ENCODE measurements at places on chromosomes 7 and 10.

DNA sequence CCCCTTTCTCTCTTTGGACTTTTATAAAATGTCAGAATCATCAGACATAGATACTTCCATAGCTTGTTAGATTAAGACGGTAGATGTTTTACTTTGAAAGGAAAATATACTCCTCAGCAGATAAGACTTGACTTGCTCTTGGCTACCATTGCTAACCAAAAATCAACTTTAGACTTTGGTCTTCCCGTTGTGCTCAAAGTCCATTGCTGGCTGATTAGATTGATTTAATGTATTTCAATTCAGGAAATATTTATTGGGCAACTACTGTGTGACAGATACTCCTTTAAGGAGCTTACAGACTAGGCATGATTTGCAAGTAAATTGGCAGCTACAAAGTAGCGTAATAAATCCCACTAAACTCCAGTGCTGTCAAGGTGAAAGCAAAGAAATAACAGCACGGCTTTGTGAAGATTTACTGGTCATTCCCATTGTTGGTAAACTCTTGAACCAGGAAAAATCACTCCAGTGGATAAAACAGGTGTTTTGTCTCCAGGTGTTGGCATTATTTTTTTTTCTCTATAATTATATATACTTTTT is 95.7 kb upstream of the ARMC3 start:
- DNase-seq = no peak

DNA sequence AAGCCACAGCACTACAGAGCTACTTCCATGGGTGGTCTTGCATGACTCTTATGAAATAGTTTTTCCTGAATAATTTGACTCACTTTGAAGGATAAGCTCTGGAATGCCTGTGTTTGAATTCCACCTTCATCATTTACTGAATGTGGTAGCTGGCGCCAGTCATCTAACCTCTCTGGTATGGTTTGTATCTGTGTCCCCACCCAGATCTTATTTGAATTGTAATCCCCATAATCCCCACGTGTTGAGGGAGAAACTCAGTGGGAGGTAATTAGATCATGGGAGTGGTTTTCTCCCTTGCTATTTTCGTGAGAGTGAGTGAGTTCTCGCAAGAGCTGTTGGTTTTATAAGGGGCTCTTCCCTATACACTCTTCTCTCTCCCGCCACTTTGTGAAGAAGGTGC is 11.2 kb upstream of the SLC13A1 start:
- DNase-seq = no peak

DNA sequence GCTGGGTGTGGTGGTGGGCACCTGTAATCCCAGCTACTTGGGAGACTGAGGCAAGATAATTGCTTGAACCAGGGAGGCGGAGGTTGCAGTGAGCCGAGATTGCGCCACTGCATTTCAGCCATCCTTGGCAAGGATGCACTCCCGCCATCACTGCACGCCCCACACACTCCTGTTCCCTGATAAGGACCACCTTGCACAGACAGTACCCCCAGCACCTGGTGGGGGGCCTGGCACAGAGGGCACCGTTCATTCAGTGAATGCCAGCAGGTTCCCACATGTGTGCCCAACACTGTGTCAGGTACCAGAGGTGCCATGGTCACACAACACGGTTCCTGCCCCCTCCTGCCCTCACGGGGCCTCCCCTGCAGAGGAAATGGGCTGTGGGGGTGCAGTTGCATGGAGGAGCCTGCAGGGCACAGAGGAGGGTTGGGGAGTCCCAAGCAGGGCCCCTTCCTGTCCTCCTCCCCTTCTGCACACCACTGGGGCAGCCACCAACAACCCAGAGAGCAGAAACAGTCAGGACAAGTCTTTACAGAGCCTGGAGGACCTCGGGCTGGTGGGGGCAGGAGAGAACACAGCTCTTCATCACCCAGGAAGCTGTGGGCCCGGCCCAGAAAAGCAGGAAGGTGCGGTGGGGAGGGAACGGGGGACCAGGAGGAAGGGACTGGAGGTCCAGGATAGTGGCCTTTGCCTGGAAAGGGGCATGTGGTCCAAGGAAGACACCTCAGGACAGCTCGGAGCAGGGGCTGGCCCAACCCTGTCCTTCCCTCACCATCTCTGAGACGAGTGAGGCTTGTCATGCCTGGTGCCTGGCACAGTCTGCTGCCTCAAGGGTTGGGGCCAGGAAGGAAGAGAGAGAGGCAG is 7.1 kb downstream of the CRYGN start:
- no peak for DNase-seq

GRCh38 chr10:114084215-114084614 is 40.5 kb downstream of the ADRB1 start:
- no peak for DNase-seq

GRCh38 chr7:23700046-23700445 is 10.0 kb upstream of the STK31 start:
- no peak for DNase-seq

DNA sequence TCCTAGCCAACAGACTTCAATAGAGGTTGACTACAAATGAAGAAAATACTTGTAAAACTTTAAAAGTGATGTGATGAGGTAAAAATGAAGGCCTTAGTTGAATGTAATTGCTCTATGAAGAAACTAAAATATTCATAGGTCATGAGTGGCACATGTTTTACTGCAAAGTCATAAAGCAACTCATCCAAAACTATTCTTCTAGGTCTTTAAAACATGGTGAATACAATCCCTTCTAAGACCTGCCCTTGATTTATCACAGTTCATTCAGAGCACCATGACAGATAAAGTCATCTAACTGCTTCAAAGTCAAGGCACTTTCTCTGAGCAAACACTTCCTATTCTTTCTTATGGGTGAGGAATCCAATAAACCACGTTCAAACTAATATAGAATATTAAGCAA is 713.5 kb downstream of the SORCS1 start:
- DNase-seq = no peak

GRCh38 chr10:96501985-96502384 is 11.7 kb downstream of the TLL2 start:
- DNase-seq = no peak

GRCh38 chr7:99505324-99505662 is 831 bp downstream of the ZKSCAN5 start:
- DNase-seq = no peak

DNA sequence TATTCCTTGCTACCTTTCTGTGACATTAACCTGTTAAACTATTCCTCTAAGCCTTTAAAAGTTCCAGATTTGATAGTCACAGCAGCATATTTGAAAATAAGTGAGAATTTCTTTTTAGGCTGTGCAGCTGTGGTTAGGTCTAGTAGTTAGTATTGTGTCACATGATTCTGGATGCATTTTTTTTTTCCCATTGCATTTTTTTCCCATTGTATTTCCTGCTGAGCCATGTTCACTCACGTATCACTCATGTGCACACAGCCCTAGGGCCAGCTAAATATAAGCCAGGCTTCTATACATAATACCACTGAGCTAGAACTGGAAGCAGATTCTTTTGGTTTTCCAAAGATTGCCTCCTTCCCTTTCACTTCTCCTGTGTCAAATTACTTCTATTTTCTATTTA is 37.4 kb downstream of the DNAJC9 start:
- no peak for DNase-seq

DNA sequence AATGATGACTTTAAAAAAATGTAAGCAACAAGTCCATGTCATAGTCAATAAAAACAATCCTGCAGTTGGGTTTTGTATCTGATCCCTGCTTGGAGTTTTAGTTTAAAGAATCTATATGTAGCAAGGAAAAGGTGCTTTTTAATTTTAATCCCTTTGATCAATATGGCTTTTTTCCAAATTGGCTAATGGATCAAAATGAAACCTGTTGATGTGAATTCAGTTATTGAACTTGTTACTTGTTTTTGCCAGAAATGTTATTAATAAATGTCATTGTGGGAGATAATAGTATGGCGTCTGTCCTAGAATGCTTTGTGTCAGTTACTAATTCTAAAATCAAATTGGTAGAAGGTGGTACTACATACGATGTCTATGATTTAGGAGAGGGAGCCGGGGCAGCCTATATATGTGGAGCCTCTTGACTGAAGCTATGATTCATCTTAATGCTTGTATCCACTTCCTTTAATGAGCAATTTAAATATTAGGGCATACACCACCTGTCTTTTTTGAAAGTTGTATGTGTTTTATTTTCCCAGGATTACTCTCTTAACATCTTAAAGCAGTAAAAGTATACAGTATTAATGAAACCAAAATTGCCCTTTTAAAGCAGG is 10.3 kb upstream of the PBLD start:
- no peak for DNase-seq

DNA sequence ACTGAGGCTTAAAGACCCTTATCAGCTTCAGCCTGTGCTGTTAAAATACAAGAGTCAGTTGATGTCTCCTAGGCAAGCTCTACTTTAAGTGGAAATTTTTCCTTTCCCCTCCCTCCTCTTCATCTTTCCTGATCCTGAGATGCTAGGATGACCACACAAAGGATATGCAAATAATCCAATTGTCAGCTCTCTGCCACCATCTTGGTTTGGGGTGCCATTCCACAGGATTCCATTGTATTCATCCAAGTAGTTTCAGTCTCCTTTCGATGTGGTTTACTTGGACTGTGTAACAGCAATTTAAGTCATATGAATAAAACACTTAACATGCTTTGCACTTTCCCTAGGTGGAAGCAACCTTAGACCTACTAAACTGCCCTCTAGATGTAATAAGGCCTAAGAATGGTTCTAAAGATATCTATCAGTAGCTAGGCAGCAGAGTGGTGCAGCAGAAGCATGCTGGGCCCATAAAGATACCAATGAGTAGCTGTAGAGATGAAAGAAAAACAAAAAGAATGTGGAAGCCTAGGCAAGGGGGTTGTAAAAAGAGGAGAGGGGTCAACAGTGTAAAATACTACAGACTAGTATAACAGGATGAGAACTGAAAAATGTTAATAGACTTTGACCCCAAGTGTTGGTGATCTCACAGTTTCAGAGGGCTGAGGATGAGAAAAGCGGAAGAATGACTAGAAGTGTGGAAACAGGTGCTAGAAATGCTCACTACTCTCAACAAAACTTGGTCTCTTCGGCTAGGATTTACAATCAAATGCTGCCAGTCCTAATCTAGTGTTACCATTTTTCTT is 2.4 kb upstream of the CFAP69 start:
- no peak for DNase-seq

DNA sequence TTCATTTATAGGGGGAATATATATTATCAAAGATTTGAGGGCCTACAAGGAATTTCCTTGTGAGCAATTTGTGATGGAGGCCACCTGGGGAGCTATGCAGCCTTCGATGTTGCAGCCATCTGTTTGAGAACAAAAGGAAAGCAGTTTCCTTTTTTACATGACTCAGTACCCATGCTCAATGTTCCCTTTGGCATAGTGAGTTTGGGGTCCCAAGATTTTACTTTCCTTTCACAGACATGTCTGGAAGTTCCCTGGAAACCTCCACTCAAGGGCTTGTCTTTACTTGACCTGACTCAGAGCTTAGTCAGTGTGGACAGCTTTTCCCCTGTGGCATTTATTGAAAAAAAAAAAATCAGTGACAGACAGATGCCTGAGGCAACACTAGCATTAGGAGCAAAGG is 73.5 kb upstream of the VIPR2 start:
- DNase-seq = no peak

GRCh38 chr7:29946428-29947186 is 43.0 kb downstream of the SCRN1 start:
- no peak for DNase-seq

DNA sequence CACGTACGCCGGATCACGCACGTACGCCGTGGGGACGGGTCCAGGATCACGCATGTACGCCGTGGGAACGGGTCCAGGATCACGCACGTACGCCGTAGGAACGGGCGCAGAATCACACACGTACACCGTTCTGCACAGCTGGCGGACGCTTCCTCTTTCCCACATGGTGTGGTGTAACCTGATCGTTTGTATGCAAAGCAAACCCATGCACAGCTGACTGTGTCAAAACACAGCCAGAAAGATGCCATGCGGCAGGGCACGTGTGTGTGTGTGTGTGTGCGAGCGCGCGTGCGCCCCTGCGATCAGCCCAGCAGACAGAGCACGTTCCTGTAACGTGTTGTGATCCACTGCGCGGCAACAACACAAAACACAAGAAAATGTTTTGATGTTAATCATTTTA is 573.6 kb downstream of the DNAJB6 start:
- no peak for DNase-seq

- DNase-seq = no peak
Measured at GRCh38 chr10:96665306-96665705, 55.0 kb downstream of the PIK3AP1 start.

GRCh38 chr7:142941541-142941940 is 2.3 kb downstream of the LLCFC1 start:
- no peak for DNase-seq

DNA sequence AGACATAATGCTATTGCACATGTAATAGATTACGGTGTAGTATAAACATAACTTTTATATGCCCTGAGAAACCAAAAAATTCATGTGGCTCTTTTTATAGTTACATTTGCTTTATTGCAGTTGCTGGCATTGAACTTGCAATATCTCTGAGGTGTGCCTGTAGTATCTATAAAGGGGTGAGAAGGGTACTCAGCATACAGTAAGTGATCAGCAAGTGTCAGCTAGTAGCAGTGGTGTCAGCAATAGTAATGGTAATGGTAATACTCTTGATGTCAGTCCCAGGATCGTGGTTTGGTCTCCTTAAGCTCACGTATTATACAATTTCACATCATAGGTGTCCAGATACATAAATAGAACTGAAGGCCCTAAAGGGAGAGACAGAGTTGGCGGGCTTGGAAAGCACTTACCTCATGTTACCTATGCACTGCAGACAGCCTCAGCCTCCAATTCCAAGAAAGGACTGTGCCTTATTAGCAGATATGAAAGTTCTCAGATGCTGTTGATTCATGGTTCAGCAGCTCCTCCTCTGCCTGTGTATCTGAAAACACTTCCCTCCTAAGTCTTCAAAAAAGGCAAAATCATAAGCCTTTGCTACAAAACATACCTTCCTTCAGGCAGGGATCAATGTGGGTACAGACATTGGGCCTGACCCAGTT is 6.6 kb upstream of the GIMAP7 start:
- no peak for DNase-seq

- DNase-seq = no peak
Measured at GRCh38 chr7:16561943-16562342, 35.3 kb downstream of the LRRC72 start.

DNA sequence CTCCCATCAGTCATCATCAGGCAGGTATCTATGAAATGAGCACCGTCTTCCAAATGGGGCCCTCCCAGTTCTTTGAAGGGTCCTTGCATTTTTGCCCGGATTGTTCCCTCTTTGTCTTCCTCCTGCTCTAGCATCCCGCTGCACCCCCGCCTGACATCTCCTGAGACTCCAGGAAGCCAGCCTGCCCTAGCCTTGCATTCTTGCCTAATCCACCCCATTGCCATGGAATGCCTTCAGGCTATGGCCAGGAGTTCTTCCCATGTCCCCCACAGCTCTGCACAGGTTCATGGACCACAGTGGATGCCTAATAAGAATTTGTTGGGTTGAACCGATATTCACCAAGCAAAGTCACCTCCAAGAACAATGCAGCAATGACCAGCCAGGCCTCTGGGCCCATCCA is 62.1 kb downstream of the ZMIZ1 start:
- no peak for DNase-seq

GRCh38 chr7:2451171-2452073 is 24.8 kb downstream of the GRIFIN start:
- DNase-seq = peak; percentile 70

Measured in NCI-H1092 (cell line).